ENCODE measurements at places on chromosomes 5 and 9.

GRCh38 chr9:131679261-131680020 lies 60.4 kb downstream of the RAPGEF1 start:
- DNase-seq = no peak

DNA sequence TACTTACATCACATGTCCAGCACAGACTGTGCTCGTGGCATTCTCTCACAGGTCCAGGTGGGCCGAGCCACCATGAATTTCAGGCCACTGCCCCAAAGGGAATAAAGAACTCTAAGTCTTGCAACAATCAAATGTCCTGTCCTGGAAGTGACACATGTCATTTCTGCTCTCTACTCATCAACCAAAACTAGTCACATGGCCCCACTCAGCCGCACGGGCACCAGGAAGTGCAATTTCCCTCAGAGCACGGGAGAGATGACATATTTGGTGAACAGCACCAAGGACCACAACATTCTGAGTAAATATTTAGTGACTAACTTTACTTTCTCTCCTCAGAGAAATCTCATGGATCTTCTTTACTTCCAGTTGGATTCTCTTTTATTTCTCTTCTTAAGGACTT lies 131.1 kb upstream of the TUT7 start:
- DNase-seq = no peak

GRCh38 chr5:111853748-111854147 lies 96.8 kb upstream of the NREP start:
- no peak for DNase-seq

GRCh38 chr9:81666123-81666522 lies 23.2 kb downstream of the TLE1 start:
- DNase-seq = peak; percentile 80

DNA sequence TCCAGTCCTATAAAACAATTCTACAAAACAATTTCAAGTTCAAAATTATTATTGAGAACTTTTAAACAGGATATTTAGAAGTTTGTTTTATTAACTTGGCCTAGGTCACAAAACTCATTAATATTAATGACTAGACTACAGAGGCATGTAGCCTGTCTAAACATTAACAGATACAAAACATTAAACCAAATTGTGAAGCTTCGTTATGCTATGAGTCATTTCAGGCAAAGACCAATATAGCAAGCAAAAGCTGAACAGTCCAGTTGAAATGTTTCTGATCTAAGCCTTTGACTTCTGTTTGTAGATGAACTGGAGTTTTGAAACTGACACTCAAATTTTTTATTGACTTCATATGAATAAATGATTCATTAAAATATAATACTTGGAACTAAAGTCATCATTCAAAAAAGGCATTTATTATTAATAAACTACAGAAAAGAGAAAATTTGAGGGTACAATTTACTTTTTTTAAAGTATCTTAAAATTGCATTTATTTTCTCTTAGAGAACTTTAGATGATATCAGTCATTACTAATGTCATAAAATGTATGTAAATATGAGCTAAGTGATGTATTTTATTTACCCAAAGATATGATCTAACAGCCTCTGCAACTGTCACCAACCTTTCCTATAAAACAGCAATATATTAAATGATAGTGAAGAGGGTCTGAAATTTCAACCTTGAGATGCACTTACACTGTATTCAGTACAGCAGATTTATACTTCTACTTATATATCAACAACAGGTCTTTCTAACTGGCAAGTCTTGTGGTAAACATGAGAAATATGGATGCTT lies 188.8 kb downstream of the COMMD10 start:
- DNase-seq = no peak

- no peak for DNase-seq
Measured at GRCh38 chr5:95393279-95393678, 2.1 kb downstream of the FAM81B start.

DNA sequence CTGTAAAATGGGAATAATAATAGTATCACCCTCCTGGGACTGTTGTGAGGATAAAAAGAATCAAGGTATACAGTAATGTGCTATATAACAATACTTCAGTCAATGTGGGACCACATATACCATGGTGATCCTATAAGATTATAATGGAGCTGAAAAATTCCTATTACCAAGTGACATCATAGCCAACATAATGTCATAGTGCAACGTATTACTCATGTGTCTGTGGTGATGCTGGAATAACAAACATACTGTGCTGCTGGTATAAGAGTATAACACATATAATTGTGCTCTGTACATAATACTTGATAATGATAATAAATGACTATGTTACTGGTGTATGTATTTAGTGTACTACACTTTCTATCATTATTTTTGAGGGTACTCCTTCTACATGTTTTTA lies 38.1 kb downstream of the LIFR start:
- DNase-seq = no peak

DNA sequence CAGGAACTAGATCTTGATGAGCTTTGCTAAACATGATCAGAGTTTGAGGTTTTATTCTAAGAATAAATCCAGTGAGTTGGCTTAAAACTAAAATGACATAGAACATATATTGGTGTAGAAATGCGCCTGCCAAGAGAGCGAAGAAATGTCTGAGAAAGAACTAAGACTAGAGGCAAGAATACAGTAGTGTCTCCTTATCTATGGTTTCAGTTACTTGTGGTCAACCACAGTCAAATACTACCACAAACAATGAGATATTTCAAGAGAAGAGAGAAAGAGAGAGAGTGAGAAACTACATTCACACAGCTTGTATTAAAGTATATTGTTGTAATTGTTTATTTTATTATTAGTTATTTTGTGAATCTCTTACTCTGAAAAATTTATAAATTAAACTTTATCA lies 254.4 kb upstream of the CDH10 start:
- DNase-seq = no peak

DNA sequence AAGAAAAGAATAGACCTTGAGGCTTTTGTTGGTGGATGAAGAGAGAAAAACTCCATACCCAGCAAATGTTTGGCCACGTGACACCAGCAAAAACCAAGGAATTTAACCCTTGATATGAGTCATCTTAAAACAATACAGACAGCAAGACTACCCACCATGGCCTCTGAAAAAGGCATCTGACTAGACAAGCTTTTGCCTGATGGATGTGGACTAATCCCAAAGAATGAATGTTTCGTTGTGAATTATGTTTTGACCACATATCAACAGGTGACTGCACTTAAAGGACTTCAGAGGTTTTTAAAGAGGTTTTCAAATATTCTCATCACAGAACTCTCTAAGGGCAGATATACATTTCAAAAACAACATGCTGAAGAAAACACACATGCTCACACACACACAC lies 33.0 kb upstream of the SLC1A3 start:
- DNase-seq = no peak

- DNase-seq = no peak
Measured at GRCh38 chr5:103624675-103625074, 62.1 kb upstream of the NUDT12 start.

GRCh38 chr5:166063261-166063660 lies 2228.2 kb upstream of the WWC1 start:
- DNase-seq = no peak

DNA sequence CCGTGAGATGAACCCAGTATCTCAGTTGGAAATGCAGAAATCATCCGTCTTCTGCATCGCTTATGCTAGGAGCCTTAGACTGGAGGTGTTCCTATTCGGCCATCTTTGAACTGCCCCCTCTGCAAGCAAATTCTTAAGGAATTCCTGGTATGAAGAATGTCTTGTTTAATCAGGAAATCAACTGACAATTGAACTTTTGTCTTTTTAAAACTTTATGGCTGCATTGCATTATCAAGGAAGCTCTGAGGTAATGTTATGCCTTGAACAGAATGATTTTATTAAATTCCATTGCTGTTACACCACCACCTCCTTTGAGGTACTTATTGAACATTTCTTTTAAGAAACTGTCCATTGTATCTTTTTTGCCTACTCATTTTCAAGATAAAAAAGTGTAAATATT lies 1915.7 kb upstream of the CDH9 start:
- DNase-seq = no peak

DNA sequence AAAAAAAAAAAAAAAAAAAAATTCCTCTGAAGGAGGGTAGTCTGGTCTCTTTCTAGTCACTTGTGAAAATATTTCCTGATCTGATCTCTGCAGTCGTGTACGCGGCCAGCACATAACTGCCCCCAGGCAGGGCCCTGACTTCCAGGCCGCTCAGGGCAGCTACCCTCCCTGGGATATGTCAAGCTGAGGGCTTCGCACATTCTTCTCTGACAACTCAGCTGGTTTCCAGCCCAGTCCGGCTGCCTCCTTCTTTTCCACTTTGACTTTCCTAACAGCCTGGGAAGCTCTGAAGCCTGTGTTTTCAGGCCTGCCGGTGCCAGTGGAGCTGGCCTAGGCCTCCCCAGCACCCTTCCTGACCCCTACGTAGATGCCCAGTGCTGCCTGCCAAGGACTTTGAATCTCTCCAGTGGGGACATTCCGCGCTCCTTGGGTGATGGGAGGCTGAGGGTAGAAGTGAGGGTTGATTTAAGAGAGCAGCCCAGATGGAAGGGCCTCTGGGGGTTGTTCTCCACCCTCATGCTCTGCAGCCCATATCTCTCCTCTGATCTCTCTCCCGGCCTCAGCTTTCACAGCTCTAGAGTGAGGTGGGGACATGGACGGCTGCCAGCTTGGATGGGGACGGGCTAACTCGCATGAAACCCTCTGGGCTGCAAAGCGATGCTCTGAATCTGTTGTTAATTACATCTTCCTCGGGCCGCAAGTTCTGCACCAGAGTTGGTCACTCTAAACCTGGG lies 20.7 kb downstream of the COL5A1 start:
- peak; percentile 76 for DNase-seq

DNA sequence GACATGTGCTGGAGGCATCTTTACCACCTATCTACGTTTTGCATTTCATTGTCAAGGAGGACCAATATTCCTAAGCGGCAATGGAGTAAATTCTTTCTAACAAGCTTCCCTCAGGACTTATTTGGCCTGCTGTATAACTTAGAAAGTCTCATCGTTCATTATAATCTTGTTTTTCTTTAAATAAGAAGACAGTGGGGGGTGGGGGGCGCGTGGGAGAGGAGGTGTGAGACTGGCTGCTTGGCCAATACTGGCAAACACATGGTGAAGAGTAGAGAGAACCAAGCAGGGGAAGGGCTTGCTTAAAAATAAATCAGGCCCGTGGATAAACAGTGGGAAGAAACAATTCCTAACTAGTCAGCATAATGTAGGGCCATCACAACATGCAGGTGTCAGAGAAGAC lies 217.2 kb downstream of the GRIA1 start:
- DNase-seq = no peak

- no peak for DNase-seq
Measured at GRCh38 chr5:134568337-134568700, 42.8 kb downstream of the JADE2 start.

GRCh38 chr5:55657443-55657842 lies 54.7 kb downstream of the SLC38A9 start:
- DNase-seq = no peak

GRCh38 chr9:98372077-98372836 lies 116.8 kb upstream of the TBC1D2 start:
- peak; percentile 26 for DNase-seq

DNA sequence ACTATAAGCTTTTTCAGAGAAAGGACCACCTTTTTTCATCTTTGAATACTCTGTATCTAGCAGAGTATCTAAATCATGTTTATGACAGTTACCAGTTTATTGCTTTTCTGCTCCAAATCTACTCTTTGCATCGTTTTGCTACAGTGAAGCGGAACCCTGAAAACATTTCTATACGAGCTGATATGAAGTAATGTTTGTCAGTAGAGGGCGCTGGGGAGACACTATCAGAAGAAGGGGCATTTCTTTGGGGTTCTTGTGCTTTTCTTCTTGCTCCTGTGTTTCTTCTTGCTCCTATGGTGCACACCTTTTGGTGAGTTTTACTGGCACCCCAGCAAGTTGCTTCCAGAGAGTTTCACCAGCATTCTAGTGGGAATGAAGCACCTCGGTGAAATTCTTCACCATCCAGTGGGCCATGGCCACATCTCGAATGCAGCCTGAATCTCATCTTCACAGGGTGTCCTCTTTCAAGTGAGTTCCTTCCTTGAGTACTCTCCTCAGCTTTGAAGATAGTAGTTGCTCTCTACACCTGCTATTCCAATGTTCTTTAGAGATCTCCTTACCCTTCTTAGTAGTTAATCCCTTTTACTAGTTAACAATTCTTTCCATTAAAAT lies 98.4 kb downstream of the FGF1 start:
- no peak for DNase-seq

- DNase-seq = no peak
Measured at GRCh38 chr5:5586721-5587120, 164.2 kb downstream of the ICE1 start.

- DNase-seq = no peak
Measured at GRCh38 chr9:38305582-38305981, 86.9 kb upstream of the ALDH1B1 start.

DNA sequence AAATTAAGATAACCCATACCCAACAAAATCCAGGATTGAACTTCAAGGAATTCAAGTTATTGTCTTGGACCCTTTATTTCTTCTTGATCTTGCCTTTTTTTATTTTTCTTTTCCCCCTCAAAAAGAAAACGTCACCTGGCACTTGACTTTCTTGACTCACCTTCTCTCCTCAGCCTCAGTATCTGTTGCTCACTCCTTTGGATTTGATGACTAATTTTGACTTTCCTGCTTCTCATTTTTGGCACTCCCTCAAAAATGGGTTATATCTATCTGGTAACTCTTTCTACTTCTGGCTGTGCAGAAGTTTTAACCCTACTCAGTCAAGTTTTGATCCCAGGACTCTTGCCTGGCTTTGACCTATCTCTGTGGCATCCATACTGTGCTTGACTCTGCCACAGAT lies 66.6 kb upstream of the SPATA31D4 start:
- DNase-seq = no peak

DNA sequence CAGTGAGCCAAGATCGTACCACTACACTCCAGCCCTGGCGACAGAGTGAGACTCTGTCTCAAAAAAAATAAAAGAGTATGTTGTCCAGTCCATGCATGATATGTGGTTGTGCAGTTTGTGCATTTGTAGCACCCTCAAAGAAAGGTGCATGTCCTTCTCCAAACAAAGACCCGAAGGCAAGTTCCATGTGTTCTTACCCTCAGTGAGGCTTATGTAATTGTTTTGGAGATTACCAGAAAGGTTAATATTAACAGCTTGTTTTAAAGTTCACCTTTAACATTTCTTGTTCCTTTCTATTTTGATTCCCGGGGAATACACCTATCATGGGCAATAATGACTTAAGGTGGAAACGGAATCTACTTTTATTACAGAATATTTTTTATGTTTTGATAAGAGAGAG lies 22.3 kb downstream of the KIAA1191 start:
- no peak for DNase-seq

- DNase-seq = no peak
Measured at GRCh38 chr9:105479846-105480245, 32.0 kb downstream of the FSD1L start.

GRCh38 chr5:150783422-150783928 lies 4.9 kb downstream of the SMIM3 start:
- DNase-seq = no peak

DNA sequence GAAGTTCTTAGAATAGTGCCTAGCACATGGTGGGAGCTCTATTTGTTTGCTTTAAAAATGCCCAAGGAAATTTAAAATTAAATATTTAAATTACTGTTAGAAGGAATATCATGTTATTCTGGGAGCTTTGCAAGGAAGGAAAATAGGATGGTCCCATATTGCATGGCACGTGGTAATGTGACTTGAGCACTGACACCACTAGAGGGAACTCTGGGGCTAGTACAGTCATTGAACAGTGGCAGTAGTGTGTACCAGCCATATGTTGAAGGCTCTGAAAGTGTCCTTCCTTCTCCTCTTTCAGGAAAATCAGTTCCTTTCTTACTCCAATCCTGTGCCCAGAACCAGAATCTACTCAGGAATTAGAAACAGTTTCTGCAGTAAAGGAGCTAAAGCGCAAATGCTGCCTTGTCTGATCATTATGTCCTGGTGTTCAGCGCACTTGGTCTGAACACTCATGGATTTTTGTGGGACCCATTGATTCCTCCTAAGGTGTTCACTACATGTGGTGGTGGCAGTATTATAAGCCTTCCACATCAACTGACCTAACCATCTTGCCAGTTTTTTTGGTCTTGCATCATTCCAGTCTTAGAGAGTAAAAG lies 54.1 kb downstream of the GDA start:
- no peak for DNase-seq
